ENCODE measurements at places on chromosomes 6 and 20.

GRCh38 chr20:62860924-62861691 lies 514 bp downstream of the TCFL5 start:
- no peak for DNase-seq

GRCh38 chr6:49866485-49866943 lies at the start of gene CRISP1:
Gene CRISP1, minus strand, starts transcription at chr6:49866535. Its CDS starts 9,135 bp downstream, at chr6:49857400.
- DNase-seq, result no peak

DNA sequence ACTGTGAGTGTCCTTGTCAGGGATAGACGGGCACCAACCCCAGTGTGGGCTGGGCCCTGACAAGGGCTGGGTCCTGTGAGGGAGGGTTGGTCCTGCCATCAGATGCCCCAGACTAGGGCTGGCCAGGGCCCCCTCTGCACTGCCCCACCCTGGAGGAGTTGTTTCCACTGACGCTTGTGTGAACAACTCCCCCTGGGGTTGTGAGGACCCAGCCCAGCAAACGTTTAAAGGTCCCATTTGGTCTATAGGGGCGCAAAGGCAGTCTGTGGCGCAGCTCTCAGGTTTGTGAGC lies 104.1 kb downstream of the BMP7 start:
- DNase-seq, result no peak

GRCh38 chr20:32444474-32445220 lies 86.5 kb downstream of the ASXL1 start:
- no peak for DNase-seq

DNA sequence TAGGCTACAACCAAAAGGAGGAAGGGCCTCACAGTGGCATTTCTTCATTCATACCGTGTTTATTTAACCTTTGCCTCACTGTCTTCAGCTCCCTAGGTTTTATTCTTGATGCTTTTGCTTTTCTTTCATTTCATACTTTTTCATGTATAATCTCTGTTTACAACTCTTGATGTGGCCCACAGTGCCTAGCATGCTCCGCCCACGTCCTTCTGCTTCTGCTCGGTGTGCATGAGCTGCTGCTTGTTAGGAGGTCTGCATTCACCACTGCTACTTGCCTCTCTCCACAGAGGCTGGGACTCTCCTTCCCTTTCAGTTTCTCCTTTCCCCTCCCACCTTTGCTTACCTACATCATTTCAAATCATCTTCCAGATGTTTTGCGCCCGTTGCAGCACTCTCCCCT lies 147.6 kb downstream of the EYA4 start:
- no peak for DNase-seq

- DNase-seq, result no peak
These were observed 30.6 kb downstream of the TSHZ2 start for GRCh38 chr20:53002786-53003185.

DNA sequence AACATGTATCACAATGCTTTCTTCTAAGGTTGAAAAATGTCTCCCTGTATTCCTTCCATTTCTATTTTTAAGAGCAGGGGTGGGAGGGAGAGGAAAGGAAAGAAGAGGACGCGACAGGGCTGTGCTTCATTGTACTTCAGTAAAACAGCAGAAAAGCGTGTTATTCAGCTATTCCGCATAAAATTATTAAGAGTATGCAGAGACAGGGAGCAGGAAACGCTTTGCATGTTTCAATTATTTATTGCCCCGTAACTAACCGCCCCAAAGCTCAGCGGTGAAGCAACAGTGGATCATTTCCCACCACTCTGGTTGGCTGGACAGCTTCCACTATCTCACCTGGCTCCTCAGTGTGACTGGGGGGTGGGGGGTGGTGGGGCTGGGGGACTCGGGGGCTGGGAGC lies 188.9 kb downstream of the TTLL2 start:
- DNase-seq, result no peak

- no peak for DNase-seq
These were observed 63.2 kb upstream of the BMP2 start for GRCh38 chr20:6704132-6704861.

DNA sequence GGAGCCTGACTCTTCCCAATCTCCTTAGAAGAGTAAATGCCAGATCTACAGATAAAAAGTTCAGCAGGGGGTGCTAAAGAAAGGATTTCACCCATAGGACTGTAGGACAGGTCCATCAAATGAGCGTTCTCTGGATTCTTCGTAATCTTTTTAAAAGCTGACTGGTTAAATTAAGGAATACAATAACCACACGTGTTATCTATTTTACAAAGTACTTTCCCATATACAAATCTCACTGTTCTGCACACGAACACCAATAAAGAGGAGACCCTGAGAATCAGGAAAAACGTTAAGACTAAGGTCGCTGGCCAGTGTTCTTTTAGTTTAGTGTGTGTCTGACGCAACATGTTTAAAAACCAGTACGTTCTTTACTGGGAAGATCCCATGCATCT lies 542 bp downstream of the TUBE1 start:
- DNase-seq, result peak; percentile 8

GRCh38 chr20:31607640-31608250 lies 2.7 kb downstream of the ID1 start:
- no peak for DNase-seq

DNA sequence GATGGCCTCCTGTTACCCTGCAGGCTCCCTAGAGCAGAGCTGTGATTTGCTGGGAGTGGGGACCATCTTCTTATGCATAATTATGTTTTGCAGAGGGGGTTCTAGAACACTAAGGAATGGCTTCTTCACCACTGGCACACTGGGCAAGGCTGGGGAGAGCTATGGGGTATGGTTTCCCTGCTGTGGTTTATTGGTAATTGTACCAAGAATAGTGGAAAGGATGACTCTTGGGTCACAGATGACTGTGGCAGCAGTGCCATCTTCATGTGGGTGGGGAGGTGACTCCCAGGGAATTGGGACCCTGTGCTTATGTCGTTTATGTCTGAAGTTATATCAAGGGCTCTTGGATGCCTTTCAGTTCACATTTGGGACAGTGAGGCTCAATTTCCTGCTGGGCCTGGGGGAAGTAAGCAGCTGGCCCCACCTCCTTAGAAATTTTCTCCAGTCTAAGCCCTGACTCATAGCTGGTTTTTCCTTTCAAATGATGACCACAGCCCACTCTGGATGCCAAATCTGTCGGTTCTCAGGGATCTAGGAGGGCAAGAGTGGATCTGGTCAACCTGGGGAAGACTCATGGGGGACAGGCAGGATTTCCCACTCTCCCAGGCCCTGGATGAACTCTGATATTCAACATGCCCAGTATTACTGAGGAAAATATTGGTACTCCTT lies 230.8 kb downstream of the LRFN2 start:
- no peak for DNase-seq

DNA sequence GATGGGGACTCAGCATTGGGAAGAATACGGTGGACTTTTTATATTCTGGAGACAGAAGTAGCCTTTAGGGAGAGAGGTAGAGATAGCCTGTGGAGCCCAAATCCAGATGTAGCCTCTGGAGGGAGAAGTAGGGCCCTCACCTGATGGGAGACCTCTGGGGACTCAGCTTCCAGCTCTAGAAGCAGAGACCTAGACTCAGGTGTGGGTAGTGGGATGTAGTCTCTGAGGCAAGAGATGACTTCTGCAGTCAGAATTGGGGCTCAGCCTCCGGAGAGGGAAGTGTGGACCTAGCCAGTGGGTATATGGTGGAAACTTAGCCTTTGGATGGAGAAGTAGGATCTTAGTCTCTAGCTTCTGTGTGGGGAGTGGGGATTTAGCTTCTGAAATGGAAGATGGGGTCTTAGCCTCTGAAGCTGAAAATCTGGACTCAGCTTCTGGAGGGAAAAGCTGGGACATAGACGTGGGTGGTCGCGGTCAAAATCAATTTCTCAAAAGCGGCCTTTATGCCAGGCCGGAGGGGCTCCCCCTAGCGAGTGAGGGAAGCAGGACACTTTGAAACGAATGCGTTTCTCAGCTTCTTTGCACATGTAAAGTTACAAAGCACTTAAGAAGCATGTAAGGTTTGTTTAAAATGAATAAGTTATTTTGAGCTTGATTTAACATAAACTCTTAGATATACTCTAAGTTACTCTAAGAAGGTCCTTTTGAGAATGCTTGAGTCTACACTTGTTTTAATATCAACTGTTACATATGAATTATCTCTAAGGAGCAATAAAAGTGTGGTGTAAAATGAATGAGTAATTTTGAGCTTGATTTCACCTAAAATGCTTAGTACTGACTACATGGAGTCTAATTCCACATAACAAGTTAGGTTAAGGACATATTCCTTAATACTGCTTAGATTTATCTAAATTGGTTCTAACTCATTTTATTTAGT lies 12.9 kb upstream of the ZNF343 start:
- peak; percentile 49 for DNase-seq

DNA sequence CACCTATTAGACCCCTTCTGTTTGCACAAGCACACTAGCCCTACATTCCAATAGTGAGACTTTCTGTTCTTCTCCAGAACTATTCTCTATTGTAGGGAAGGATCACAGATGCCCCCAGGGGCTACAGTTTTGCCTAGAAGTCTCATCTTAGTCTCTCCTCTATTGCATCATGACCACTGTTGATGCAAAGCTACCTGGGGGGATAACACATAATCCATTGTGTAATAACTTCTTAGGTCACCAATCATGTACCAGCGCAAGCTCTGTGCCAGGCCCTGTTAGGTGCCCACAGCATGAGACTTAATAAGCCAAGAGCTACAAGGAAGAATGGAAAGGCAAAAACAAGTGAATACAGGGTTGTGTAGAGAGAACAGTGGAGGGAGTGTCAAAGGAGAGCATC lies 98.1 kb upstream of the TNFAIP3 start:
- DNase-seq, result no peak

DNA sequence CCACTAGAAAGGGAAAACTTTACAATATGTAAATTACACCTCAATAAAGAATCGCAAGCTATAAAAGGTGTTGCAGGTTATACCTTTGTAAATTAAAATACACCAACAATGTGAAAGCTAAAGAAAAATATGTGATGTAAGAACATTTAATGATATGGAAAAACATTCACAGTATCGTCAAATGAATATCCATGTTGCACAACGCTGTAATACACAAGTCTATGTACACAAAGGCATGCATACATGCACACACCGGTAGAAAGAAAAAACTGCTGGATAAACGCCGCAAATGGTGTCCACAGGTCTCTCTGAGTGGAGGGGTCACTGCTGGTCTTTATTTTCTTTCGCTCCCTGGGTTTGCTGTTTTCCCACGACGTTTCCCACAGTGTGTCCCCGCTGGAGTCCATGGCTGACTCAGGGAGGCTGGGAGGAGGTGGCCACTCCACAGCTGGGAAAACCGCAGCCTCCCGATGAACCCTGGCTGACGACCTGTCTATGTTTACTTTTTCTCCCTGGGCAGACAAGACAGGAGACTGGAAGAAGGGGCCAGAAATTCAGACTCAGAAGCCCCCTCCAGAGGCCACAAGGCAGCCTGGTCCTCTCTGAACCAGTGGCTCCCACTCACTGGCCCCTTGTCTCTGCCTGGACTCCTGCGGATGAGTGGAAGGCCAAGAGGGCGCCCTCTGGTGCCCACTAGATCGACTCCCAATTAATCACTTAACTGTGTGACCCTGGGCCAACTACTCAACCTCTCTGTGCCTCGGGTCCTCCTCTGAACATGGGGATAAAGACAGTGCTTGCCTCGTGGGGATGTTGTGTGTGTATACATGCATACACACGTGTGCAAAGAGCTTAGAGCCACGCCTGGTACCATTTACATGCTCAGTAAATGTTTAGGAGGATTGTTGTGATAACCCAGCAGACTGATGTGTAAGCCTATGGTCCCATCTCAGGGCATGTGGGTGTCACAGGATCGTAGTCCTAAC lies 12.8 kb upstream of the BPI start:
- DNase-seq, result peak; percentile 45

DNA sequence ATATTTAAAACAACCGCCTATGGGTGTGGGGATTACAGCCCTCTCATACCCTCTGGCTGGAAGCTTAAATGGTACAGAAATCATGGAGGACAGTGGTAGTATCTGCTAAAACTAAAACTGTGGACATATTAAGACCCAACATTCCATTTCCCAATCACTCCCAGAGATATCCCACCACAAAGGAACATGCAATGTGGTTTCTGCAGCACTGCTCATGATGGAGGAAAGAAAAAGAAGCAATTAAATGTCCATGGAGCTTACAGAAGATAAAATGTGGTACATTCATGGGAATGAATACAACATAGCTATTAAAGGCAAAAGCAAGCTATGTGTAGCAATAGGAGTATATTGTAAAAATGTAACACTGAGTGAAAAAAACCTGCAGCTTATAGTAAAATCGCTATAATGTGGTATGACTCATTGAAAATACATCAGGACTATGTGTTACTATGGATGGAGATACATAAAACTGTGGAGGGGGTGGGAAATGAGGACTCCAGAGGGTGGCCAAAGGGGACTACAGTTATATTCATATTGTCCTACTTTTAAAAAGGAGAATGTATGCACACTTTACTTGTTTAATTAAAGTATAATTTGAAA lies 22.9 kb upstream of the NNAT start:
- DNase-seq, result no peak

GRCh38 chr20:1199212-1199873 lies 3.9 kb upstream of the C20orf202 start:
- no peak for DNase-seq

- no peak for DNase-seq
These were observed 11.2 kb downstream of the SPDEF start for GRCh38 chr6:34544776-34545471.

DNA sequence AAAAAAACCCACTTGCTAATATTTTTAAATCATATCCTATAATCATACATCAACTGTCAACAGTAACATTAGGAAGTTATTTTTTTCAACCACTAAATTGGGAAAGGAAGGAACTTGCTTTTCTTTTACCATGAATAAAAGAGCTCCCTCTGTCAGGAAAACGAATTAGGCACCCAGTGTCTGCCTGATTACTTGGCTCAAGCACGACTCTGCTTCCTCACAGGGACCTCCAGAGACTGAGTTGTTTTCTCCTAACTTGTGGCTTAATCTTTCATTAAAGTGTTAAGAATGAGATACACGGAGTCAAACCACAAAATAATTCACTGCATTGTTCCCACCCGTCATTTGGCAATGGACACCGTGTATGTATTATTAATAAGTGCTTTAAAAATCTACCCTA lies 1405.1 kb upstream of the EYS start:
- DNase-seq, result no peak

DNA sequence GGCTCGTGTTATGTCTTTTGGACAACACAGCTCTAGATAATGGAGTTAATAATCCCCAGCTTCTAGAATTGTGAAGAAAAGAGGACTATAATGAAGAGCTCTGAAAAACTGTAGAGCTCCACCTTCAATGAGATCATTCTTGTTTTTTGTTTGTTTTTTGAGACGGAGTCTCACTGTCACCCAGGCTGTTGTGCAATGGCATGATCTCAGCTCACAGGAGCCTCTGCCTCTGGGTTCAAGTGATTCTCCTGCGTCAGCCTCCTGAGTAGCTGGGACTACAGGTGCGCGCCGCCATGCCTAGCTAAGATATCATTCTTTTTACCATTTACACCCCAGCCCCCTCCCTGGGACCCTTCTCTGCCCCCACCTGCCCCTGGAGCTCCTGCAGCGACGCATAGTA lies 36.6 kb downstream of the ERGIC3 start:
- DNase-seq, result no peak

- peak; percentile 42 for DNase-seq
These were observed 22.8 kb upstream of the PCMTD2 start for GRCh38 chr20:64232794-64233193.

DNA sequence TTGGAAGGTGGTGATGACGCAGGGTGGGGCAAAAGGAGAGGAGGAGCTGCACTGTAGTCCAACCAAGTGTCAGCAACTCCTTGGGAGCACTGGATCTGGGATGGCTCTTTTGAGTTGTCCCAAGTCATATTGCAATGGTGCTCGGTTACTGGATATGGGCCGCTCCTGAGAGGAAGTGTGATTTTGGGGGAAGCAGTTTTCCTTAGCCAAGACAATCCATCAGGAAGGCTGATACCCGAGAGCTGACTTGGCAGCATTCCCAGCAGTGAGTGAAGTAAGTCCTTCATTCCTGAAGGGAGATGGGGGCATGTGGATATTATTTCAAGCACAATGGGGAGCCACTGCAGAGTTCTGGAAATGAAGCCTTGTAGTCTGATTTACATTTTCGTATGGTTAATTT lies 354.1 kb downstream of the RFPL4B start:
- DNase-seq, result no peak

Data from NCI-H510A treated with DMSO at 0.1 percent for 48 hours (cell line).